ENCODE measurements at places on chromosomes 16 and 17.

DNA sequence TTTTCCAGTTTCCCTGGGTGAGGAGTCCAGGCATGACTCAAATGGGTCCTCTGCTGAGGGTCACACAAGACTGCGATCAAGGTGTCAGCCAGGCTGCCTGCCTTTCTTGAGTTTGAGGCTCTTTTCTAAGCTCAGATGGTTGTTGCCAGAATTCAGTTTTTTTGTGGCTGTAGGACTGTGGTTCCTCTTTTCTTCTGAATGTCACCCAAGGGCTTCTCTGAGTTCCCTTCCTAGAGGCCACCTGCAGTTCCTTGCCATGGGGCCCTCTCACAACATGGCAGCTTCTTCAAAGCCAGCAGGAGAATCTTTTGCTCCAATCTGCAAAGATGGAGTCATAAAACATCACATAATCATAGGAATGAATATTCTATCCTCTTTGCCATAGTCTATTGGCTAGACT, 17.5 kb downstream of the LIMD2 start:
- DNase-seq = no peak

DNA sequence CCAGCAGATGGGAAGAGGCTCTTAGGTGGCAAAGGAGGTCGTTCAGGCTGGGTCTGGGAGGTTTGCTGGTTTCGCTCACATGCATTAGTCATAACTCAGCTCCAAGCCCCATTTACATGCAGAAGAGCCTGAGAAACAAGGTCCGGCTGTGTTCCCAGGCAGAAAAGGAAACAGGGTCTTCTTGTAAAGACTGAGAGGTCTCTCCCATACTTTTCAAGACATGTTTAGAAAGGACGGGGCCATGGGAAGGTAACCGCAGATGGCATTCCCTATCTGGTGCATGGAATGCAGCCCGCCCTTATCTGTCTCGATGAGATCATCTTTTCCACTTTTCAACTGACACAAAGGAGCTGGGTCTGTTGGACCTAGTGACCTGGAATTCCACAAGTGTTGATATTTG, 389.0 kb upstream of the CDH11 start:
- DNase-seq = no peak

DNA sequence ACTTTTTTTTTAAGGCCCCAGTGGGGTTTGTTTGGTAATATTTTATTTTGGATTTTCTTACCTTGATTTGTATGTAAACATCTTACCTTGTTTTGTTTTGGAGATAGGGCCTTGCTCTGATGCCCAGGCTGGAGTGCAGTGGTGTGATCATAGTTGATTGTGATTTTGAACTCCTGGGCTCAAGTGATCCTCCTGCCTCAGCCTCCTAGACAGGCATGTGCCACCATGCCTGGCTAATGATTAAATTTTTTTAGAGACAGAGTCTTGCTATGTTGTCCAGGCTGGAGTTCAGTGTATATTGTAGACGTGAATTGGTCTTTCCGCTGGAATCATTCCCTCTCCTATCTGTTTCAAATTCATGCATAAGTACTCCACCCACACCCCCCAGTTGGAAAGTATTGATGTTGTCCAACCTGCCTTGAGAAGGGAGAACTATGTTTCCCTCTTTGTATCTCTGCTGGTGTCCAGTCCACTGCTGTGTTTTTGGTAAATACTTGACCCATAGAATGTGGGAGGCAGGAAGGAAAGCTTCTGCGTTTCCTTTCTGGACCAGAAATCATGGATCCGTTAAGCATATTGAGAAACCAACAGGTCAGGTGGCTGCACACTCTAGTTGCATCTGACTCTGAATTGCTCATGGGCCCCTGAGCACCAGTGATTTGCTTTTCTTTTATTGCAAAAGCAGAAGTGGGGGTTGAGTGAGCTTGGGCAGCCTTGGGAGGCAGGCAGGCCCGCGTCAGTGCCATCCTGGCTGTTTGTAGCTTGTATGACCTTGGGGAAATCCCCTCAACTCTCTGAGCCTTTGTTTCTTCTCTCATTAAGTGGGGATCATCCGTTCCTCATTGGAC, 25.0 kb downstream of the RMI2 start:
- DNase-seq = no peak

GRCh38 chr17:19933221-19933620, 44.4 kb downstream of the AKAP10 start:
- DNase-seq = no peak

DNA sequence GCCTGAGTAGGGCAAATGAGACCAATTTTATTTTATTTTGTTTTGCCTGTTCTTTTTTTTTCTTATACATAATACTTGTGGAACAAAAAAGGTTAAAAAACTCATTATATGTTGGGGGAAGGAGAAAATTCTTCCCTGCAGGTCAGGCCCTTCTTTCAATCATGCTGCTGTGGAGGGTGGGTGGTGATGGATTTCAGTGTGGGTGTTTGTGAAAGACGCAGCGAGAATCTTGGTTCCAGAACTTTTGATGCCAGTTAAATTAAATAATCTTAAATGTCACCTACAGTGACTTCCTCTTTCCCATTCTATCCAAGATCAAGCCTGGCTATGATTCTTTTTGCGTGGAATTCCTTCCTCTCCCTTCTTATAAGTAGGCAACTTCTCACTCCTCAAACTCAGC, 595.8 kb upstream of the EEF2KMT start:
- DNase-seq = no peak

DNA sequence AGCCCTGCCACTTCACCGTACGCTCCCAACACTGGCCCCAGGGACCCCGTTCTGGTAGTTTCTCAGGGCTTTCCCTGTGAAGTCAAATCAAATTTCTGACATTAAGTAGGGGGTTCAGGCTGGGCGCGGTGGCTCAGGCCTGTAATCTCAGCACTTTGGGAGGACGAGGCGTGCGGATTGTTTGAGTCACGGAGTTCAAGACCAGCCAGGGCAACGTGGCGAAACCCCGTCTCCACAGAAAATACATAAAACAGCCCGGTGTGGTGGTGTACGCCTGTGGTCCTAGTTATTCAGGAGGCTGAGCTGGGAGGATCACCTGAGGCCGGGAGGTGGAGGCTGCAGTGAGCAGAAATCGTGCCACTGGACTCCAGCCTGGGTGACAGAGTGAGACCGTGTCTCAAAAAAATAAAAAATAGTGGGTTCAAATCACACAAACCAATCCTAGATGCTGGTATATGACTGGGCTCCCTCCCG, 632 bp downstream of the CYBC1 start:
- no peak for DNase-seq

GRCh38 chr16:27322858-27323780, 9.3 kb downstream of the IL4R start:
- DNase-seq = no peak

DNA sequence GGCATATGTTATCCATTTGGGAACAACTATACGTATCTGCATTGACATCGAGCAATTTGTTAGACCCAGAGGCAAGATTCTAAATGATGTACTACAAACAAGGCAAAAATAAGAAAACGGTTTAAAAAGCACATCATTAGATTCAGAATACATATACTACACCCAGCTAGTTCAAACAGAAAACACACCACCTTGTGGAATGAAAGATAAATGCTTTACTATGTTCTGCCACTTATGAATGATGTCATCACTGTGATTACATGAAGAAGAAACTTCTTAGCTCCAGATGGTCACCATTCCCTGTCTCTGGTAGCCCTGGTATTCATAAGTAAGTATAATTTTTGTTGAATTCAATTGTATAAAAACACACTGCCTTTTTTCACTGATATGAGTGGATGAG, 7.8 kb downstream of the NACA2 start:
- DNase-seq = peak; percentile 1

DNA sequence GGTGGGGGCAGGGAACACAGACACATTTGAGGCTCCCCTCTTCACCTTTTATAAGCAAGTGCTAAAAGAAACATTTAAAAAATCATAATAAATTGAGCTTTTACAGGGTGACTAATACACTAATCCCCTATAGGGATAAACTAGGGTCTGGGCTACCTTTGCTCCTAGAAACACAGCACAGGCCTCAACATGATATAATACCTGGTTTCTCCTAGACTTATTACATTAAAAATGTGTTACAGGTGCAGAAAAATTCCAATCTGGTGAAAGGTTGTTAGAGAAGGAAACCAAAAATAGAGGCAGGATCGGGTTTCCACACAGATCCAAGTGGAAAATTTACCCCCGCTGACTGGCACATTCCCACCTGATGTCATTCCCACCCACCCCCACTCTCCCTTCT, 124.7 kb upstream of the NOG start:
- no peak for DNase-seq

- peak; percentile 52 for DNase-seq
These were observed 12.7 kb downstream of the MRM3 start for GRCh38 chr17:794876-795275.

GRCh38 chr17:59287452-59287851, 44.0 kb upstream of the YPEL2 start:
- DNase-seq = no peak

DNA sequence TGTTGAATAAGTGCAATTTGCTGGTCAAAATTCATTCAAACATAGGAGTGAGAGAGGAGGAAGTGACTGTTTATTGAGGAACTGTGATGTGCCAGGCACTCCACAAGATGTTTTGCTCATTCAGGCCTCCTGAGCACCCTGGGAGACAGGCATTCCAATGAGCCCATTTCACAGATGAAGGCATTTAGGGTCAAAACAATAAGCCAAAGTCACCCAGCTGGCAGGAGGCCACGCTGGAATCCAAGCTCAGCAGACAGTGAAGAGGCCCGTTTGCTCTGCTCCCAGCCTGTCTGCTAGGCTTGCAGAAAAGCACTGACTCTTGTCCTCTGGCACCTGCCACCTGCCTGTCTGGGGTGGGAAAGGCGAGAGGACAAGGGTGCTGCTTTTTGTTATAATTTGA, 10.1 kb upstream of the SLC25A39 start:
- no peak for DNase-seq

- no peak for DNase-seq
These were observed 50.0 kb downstream of the SF3B3 start for GRCh38 chr16:70573451-70574121.

- no peak for DNase-seq
These were observed 22.6 kb downstream of the TBX2 start for GRCh38 chr17:61422116-61422799.

GRCh38 chr17:37766971-37767370, 22.1 kb upstream of the HNF1B start:
- DNase-seq = no peak

DNA sequence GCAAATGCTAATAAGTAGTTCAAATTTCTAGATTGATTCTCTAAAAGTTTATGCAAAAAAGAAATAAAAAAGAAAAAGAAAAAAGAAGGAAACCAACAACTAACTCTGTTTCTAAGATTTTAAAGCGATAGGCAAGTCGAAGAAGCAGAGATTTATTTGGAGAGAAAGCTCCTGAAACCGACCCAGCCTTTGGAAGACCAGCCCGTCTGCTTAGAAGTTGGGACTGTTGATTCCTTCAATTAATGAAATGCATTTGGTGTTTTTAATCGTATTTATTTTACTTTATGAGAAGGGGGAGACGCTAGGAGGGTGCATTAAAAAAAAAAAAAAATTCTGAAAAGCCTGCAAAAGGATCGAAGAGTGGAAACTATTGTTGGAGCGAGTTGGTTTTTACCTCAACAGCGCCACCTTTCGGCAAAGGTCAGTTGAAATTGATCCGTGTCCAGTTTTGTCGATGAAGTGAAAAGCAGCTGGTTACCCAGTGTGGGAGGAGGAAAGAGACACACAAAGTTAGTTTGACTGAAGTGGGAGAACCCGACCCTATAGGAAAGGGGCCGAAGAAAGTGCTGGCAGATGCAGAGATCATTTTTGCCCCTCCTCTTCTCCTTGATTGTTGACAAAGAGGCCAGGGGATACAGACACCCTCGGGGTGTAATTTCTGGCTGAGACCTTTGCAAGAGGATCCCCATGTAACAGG, 1.5 kb upstream of the MAF start:
- DNase-seq = peak; percentile 48

- no peak for DNase-seq
These were observed 9.1 kb downstream of the TSPOAP1 start for GRCh38 chr17:58319173-58320162.

GRCh38 chr17:50149417-50150353, 792 bp downstream of the PPP1R9B start:
- DNase-seq = no peak

GRCh38 chr17:28385037-28385400, 13.5 kb downstream of the SARM1 start:
- no peak for DNase-seq

DNA sequence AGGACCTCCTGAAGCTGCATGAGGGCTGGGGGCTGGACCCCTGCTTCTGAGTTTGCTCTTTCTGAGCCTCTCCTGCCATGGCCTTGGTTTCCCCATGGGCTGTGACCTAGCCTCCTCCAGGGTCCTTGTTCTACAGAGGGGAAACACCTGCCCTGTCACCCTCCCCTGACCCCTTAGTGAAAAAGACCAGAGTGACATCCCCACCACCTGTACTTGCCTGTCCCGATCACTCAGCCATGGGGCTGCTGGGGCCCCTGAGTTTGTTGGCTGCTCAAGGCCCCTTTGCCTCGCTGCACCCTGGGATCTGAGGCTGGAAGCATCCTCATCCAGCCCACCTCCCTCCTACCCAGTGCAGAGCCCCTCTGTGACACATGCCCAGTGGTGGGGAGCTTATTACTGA, 800 bp downstream of the NOD2 start:
- DNase-seq = no peak

DNA sequence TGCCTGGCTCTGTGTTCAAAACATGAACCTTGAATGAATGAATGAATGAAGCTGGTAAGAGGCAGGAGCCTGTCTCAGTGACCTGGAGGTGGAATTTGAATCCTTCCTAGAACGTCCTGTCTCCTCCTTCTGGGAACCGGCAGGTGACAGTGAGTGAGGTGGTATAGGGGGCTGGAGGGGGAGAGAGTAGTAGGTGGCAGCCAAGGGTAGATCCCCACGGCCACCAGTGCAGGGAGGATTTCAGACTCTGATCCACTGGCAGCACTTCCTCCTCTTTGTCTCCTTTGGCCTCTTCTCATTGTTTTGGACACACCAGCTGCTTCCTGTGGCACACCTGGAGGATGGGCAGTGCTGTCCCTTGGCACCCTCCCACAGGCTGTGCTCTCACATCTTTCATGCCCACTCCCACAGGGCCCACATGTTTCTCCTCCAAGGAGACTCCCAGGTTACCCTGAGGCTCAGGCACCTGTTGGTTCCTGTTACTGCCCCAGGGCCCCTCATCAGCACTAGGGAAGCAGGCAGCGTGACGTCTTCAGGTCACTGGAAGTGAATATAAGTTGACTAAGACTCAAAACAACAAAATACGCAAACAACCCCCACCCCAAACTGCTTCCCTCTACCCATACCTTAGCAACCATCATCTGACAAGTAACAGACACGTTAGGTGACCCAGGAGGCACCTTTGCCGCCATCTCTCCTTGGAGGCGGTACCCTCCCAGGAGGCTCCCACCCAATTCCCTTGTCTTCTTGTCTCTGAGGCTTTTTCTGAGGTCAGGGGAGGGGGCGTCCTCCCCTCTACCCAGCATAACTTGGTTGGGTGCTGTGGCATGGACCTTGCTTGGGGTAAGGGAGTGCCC, 84.6 kb downstream of the N4BP1 start:
- no peak for DNase-seq

DNA sequence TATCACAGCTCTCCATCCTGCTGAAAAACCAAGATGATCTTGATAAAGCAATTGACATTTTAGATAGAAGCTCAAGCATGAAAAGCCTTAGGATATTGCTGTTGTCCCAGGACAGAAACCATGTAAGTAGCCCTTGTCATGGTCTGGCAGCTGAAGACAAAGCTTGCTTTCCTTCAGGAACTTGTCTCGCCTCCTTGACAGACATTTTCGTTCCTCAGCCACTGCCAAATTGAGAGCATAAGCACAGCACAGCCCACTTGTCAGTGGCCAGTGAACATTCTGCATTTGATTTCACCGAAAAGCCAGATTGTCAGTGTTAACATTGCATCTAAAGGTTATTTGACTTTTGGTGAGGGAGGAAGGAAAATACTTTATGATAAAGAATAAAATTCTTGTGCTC, 35.6 kb downstream of the MAP3K3 start:
- no peak for DNase-seq
